AG04449 (cell line): ENCODE measurements at places on chromosomes 11 and 22.

- no peak for DNase-seq
Measured at GRCh38 chr11:130160498-130161155, 1.0 kb downstream of the ST14 start.

- DNase-seq: no peak
Measured at GRCh38 chr22:24466716-24467328, 28.3 kb upstream of the UPB1 start.

DNA sequence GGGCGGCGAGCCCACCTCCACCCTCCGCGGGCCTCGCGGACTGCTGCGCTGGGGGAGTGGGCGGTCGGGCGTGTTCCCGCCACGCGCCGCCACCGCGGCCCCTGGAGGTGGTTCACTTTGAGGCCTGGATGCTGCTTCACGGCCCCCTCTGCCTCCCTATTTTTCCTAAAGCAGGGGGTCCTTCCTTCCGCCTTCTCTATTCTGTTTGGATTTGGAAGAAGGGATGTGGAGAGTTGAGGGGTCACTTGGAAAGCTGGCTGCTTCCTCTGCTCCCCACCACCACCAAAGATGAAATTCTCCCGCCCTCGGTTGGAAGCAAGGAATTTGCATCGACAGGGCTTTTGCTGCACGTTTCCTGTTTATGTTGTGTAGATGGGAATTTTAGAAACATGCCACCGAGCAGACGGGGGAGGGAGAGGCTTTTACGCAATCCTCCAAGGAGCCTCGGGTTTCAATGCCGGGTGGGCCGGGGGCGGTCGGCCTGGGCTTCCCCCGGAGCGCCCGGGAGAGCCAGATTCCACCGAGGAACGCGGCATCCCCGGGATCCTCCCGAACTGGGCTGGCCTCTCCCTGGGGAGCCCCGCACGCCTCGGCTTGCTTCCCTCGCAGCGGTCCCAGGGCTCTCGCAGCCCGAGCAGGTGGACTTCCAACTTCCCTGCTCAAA is 403 bp upstream of the SBF2 start:
- no peak for DNase-seq

DNA sequence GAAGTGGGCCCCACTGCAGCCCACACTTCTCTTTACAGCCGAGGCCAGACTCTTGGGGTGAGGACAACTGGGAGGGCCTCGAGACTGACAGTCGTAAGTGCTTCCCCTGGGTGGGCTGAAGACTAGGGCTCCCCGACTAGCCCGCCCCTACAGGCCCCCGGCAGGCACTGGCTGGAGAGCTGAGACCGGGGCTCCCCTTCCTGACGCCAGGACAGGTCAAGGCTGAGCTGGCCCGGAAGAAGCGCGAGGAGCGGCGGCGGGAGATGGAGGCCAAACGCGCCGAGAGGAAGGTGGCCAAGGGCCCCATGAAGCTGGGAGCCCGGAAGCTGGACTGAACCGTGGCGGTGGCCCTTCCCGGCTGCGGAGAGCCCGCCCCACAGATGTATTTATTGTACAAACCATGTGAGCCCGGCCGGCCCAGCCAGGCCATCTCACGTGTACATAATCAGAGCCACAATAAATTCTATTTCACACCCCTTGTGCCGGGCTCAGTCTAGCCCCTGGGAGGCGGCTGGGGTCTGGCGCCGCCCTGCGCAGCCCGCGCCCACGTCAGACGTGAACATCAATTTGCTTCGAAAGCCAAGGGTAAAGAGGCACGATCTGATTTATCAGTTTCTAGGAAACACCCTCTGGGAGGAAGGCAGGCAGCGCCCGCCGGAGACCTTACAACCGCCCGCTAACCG is 13.5 kb downstream of the SCYL1 start:
- no peak for DNase-seq

GRCh38 chr22:43342347-43343261 is 568 bp downstream of the SCUBE1 start:
- DNase-seq: no peak

GRCh38 chr11:130448416-130449309 is at the start of gene ADAMTS15:
Gene ADAMTS15 (plus strand): TSS chr11:130448645. CDS start chr11:130448974, 329 bp downstream.
- no peak for DNase-seq
